A549 treated with RU486 at 1 μM for 4 hours (cell line): ENCODE measurements at places on chromosomes 1 and 21. TPM values are rescaled to one million over a fixed set of nuclear protein-coding genes. Genes with fewer than 3 reads are reported as not detected.

Gene CLIC4
- total RNA-seq, result 22.3 to 39.1 TPM (median 38.1 TPM) in 5 replicates

Gene LAPTM5
- total RNA-seq, result 0.13 to 0.16 TPM (median 0.15 TPM) in 5 replicates

Gene ADAM30
- not detected in 5 replicates for total RNA-seq

Gene LIN28A
- 0.03 TPM in 1 of 5 replicates, not detected in the others for total RNA-seq

Gene OR2L13
- total RNA-seq, result not detected in 5 replicates

Gene MYOG
- total RNA-seq, result not detected in 5 replicates

Gene MPL
- total RNA-seq, result 0.31 TPM in 1 of 5 replicates, not detected in the others

Gene ZBTB8B
- not detected in 5 replicates for total RNA-seq

Gene FLG2
- total RNA-seq, result not detected in 5 replicates

Gene CFAP141
- total RNA-seq, result 0.61 TPM in 1 of 5 replicates, not detected in the others

Gene LIPI
- total RNA-seq, result not detected in 5 replicates

Gene UBE2U
- total RNA-seq, result not detected in 5 replicates

Gene PLA2G2D
- total RNA-seq, result not detected in 5 replicates

Gene ADORA1
- total RNA-seq, result 0.73 to 1.3 TPM (median 1.2 TPM) in 5 replicates

Gene BRDT
- total RNA-seq, result not detected in 5 replicates

Gene TNFRSF9
- total RNA-seq, result 3.0 to 4.1 TPM (median 3.3 TPM) in 5 replicates

Gene CHIT1
- not detected in 5 replicates for total RNA-seq

Gene HTR1D
- 10.8 to 12.6 TPM (median 11.8 TPM) in 5 replicates for total RNA-seq

Gene SLC25A44
- 25.2 to 30.7 TPM (median 26.8 TPM) in 5 replicates for total RNA-seq

Gene F3
- 1.9 to 3.0 TPM (median 2.6 TPM) in 5 replicates for total RNA-seq

Gene SAMSN1
- total RNA-seq, result not detected in 5 replicates

Gene IGFN1
- 0.69 to 1.1 TPM (median 0.78 TPM) in 5 replicates for total RNA-seq

Gene KRTAP12-2
- not detected in 5 replicates for total RNA-seq

Gene SELP
- not detected in 5 replicates for total RNA-seq

Gene AK2
- total RNA-seq, result 148 to 164 TPM (median 156 TPM) in 5 replicates

Gene HCRTR1
- not detected in 5 replicates for total RNA-seq

Gene JUN
- total RNA-seq, result 39.7 to 65.5 TPM (median 55.0 TPM) in 5 replicates

Gene UTS2
- not detected in 5 replicates for total RNA-seq

Gene UMODL1
- total RNA-seq, result not detected in 5 replicates

Gene CLK2
- 20.3 to 28.2 TPM (median 22.9 TPM) in 5 replicates for total RNA-seq

Gene IGSF3
- total RNA-seq, result 14.3 to 24.1 TPM (median 21.5 TPM) in 5 replicates

Gene CACNA1E
- not detected in 5 replicates for total RNA-seq

Gene DNASE2B
- not detected in 5 replicates for total RNA-seq

Gene PTPN14
- 5.5 to 10.7 TPM (median 10.0 TPM) in 5 replicates for total RNA-seq

Gene ARTN
- total RNA-seq, result 0.15 to 0.51 TPM (median 0.22 TPM) in 5 replicates

Gene ITGB2
- 0.41 to 1.1 TPM (median 0.61 TPM) in 5 replicates for total RNA-seq
